ENCODE measurements at places on chromosomes 5 and 9. TPM values are rescaled to one million over a fixed set of nuclear protein-coding genes. Genes with fewer than 3 reads are reported as not detected.

GRCh38 chr5:43037636-43038495 lies 2.3 kb downstream of the ANXA2R start:
- H3K36me3 ChIP-seq, result no peaks in the 10 kb centered on the region
- no peak overlapping the region for H3K4me3 ChIP-seq
- no peak for DNase-seq
- no peaks in the 10 kb centered on the region for H3K27me3 ChIP-seq
- no peak overlapping the region for H3K27ac ChIP-seq
- no peaks in the 10 kb centered on the region for H3K4me1 ChIP-seq

- H3K4me1 ChIP-seq, result no peaks in the 10 kb centered on the region
- peaks cover 12% of the 10 kb centered on the region for H3K27me3 ChIP-seq
- H3K36me3 ChIP-seq, result no peaks in the 10 kb centered on the region
- H3K4me3 ChIP-seq, result no peak overlapping the region
- no peak for DNase-seq
- H3K27ac ChIP-seq, result no peak overlapping the region
Measured at GRCh38 chr9:2634818-2635217, 13.2 kb downstream of the VLDLR start.

GRCh38 chr9:88706193-88707113 lies 171.5 kb downstream of the NXNL2 start:
- H3K27me3 ChIP-seq, result no peaks in the 10 kb centered on the region
- H3K27ac ChIP-seq, result no peak overlapping the region
- no peaks in the 10 kb centered on the region for H3K4me1 ChIP-seq
- no peaks in the 10 kb centered on the region for H3K36me3 ChIP-seq
- DNase-seq, result no peak

GRCh38 chr5:107223066-107223465 lies 447.7 kb downstream of the EFNA5 start:
- no peak overlapping the region for H3K4me3 ChIP-seq
- no peaks in the 10 kb centered on the region for H3K27me3 ChIP-seq
- H3K4me1 ChIP-seq, result no peaks in the 10 kb centered on the region
- no peak for DNase-seq
- H3K27ac ChIP-seq, result no peak overlapping the region

DNA sequence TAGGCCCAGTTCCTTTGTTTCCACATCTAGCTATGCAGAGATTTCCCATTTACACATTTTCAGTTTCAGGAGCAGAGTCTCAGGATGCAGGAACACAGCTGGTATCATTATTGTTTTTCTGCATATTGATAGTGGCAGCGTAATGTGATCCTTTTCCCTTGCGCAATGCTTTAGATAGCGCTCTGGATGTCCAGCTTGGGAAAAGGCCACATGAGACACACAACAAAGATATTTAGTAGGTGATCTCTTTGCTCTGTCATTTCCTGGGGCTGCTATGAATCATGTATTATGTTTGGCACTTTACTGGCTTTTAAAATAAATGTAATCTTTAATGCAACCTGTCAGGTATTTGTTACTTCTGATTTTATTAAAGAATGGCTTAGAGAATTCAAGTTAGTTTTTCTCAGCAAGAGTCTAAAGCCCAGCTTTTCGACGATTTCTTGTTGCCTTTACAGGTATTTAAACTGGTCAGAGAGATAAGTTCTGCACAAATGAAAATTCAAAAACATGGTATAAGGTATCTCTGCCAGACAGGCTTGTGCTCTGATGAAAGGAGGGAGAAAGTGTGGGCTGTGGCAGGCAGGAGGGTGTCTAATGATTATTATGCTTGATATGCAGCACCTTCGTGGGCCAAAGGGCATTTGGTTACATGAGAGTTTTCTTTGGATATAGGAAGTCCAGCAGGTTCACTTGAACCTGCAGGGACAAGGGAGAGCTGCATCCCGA lies 42.2 kb downstream of the PTTG1 start:
- no peaks in the 10 kb centered on the region for H3K27me3 ChIP-seq
- H3K27ac ChIP-seq, result no peak overlapping the region
- DNase-seq, result no peak
- H3K4me1 ChIP-seq, result no peaks in the 10 kb centered on the region

- no peak for DNase-seq
- H3K27me3 ChIP-seq, result no peaks in the 10 kb centered on the region
- no peaks in the 10 kb centered on the region for H3K36me3 ChIP-seq
- H3K4me3 ChIP-seq, result no peak overlapping the region
- no peak overlapping the region for H3K27ac ChIP-seq
- no peaks in the 10 kb centered on the region for H3K4me1 ChIP-seq
Measured at GRCh38 chr9:25427290-25427689, 251.0 kb downstream of the TUSC1 start.

Gene FOXD4L5
- total RNA-seq, result 0.61 TPM

Gene ENTREP1
- total RNA-seq, result 1.1 TPM

Gene INSL6
- total RNA-seq, result not detected

Gene PNPLA7
- total RNA-seq, result 1.8 TPM

Gene PPP1R26
- total RNA-seq, result 32.0 TPM

Measured in HCT116 (cell line).